ENCODE measurements at places on chromosomes 7 and 10.

DNA sequence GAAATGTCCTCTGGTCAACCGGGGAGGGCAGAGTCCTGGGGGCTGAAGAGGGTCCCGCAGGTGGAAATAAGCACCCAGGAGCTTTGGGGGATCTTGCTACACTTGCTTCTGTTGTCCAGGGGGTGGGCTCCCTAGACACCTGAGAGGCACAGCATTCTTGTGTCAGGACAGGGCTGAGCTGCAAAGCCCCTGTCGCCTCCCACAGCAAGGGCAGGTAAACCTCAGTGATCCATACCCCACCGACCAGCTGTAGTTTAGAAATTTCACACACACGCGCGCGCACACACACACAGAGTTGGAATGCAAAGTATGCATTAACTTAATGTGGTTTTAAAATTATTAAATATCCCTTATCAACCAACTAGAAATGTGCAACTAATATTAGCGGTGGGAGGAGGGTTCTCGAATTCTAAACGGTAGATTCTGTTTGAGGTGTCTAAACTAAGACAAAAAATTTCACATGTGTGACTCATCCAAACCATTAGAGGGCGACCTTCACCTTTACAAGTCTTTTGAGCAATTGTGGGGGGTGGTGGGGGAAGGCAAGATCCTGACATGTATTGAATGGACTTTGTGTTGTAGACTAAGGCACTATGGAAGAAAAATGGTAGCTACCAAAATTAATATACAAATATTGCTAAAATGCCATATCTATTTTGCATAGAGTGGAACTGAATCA is 34.3 kb upstream of the PTF1A start:
- DNase-seq: peak; percentile 44

GRCh38 chr7:120091807-120092206 is 181.2 kb upstream of the KCND2 start:
- no peak for DNase-seq

DNA sequence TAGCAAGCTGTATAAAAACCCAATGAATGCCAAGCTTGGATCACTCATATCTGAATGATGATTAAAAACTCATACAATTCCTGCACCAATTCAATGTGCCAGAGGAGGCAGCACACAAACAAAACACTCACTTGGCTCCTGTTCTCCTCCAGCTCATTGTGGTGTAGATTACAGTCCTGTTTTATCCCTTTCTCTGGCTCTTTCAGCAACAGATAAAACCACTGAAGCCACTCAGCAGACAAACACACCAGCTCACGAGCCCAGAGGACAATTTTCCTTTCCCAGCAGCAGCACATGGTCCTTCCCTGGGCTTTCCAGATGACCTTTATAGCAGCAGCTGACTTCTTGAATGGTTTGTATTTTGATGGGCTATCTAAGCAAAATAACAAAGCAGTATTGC is 107.3 kb upstream of the STARD3NL start:
- peak; percentile 47 for DNase-seq

- no peak for DNase-seq
These were observed 139.9 kb upstream of the PITRM1 start for GRCh38 chr10:3312403-3312940.

DNA sequence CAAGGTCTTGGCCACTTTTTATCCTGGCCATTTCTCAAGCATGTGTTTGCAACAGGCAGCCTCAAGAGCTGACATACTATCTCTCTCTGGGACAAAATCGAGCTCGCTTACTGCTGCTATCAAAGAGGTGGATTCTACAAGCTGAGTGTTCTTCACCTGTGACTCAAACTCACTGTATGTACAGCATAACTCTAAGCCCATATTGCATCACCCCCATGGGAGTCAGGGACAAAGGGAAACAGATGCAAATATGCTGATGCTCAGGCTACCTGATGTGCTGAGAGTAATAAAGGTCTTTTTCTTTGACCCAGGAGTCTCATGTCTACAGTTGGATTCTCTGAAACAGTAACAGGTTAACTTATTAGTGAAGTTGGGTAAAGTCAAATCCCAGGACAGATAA is 45.2 kb downstream of the PCLO start:
- no peak for DNase-seq

DNA sequence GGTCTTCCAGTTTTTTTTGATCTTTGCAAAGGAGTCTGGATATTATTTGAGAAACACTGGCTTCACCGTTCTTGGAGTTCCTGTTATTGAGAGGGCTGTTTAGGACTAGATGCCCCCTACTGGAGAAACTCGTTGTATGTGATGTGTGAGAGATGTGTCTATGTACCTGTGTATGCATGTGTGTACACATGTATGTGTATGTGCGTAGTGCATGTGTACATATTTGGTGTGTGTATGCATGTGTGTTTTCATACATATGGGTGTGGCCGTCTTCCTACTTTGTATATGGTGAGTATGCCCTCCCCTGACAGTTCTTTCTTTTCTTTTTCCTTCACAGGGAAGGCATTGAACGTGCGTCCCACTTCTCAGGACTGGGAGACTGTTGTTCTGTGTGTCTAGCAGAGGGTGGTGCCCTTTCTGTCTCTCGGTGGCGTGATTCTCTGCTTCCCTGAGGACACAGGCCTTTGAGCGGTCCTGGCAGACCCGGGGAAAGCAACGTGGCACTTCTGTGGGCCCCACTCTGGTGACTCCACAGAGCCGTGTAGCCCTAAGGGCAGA is 3.0 kb upstream of the CALHM3 start:
- DNase-seq: peak; percentile 18

- DNase-seq: peak; percentile 25
These were observed 102.7 kb downstream of the FAM53B start for GRCh38 chr10:124641282-124642087.

DNA sequence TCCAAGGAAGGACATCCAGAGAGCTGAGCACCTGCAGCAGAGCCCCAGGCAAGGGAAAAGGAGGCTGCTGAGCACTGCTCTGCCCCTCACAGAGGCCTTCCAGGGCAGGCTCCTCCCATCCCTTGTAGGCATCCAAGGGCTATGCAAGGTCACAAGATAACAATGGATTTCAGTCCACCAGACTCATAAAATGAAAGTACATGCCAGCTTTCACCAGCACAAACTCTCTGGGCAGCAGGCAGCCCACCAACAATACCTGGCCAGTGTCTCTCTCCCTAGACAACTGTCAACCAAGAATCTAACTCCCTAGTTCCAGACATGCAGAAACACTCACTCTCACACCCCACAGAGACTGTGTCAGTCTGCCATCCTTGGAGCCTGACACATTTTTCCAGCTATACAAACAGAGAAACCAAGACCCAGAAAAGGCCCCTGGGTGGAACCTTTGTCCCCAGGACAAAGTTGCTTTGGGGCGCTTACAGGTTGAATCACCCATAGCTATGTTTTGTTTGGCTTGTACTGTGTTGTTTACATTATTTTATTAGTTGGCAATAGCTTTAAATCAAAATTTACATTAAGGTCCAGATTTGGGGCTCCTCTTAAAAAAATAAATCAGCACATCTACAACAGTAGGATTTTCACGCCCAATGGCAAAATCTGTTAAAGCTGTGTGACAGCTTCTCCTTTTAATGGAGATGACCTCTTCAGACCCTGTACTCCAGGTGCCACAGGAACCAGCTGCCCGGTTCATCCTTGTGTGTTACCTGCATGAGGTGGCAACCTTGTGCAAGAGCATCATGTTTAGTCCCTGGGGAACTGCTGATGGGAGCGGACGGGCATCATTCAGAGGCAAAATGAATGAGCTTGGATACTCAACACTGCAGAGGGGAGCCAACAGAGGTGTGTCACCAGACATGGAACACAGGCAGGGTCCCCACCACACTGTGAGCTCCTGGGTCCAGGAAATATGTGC is 5.2 kb downstream of the GRID1 start:
- DNase-seq: no peak

DNA sequence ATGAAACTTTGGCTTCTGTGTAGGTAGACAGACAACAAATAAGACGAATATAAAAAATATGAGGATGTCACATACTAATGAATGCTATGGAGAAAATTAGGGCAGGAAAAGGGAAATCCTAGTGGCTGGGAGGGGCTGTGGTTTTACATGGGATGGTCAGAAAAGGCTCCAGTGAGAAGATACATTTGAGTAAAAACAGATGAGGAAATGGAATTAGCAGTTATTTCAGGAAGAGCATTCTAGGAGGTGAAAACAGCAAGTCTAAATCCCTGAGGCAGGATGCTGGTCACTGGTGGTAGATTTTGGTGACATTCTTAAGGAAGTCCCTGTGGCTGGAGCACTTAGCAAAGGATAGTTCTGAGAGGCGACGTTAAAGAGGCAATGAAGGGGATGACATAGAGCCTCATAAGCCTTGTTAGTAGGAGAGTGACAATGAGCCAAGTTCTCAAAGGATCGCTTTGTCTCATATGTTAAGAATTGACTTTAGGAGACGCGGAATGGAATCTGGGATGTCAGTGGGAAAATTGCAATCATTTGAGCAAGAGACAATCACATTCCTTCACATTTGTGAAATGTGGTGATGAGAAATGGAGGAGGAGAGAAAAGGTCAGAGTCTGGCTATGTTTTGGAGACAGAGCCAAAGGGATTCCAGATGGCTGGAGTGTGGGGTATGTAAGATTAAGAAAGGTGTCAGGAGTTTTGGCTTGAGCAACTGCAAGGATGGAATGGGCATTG is 384.7 kb upstream of the FZD8 start:
- DNase-seq: no peak

- DNase-seq: peak; percentile 7
These were observed 30.5 kb downstream of the SHTN1 start for GRCh38 chr10:116974456-116975005.

GRCh38 chr7:157397036-157397720 is 60.4 kb downstream of the DNAJB6 start:
- DNase-seq: no peak

GRCh38 chr7:93933156-93933555 is 11.6 kb downstream of the GNG11 start:
- DNase-seq: no peak

DNA sequence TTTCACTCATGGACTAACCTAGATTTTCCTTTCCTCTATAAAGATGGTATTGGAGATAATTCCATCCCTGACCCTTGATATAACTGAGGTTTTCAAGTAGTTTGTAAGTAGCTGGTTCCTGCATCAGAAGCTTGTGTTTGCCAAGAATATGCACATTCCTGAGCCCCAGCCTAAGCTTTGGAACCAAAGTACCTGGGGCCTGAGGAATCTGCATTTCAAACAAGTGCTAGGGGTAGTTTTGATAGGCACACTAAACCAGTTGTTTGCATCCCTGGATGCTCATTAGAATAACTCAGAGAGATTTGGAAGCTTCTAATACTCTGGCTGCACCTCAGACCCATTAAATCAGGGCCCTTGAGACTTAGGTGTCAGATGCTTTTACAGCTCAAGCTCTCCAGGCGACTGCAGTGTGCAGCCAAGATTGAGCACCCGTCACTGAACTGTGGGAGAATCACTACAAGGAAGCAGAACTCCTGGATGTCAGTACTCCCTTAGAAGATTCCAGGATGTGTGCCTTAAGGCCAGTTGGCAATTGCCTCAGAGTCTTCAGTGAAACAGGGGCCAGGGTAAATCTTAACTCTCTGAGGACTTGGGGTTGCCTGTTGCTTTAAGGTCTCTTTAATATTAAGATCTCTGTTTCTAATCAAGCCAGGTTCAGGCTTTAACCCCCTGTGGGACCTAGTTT is 565.0 kb downstream of the REEP3 start:
- no peak for DNase-seq

DNA sequence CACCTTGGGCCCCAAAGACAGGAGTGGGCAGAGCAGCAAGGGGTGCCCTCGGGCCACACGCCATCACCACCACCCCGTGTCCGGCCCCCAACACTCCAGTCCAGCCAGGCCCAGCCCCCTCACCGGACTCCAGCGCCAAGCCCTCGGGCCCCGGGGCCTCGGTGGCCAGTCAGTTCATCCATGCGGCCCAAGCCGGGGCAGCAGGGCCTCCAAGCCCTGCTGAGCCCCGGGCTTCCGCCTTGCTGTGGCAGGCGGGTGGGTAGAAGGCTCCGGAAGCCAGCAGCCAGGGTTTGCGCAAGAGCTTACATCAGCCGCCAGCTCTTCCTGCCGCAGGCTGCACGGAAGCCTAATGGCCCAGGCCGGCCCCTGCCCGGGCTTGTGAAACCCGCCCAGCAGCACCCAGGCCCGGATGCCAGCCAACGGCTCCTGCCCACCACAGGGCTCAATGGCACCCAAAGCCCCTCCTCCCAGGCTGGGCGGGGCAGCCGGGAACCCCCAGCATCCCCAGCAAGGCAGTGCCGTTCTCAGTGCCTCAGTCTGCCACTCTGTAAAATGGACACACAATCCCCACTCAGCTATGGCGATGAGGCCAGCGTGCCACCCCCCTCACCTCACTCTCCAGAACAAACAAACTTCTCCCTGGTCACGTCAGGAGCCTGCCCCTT is 26.5 kb downstream of the TNRC18 start:
- DNase-seq: no peak

DNA sequence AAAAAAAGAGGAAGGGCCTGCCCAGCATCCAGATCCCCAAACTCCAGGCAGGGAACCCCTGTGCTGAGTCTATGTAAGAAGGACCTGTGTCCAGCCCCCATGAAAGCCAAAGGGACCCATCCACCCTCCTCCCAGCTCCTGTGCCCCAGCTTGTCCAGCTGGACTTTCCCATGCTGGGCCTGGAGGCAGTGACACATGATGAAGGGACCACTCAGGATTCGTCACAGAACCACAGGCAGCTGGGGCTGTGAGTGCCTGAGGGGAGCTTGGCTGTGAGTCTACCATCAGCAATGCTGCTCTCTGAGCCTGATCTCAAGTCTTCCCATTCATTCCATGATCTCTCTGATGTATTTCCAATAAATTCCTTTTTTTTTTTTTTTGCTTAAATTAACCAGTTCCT is 36.2 kb upstream of the MNX1 start:
- no peak for DNase-seq

GRCh38 chr10:119478111-119478802 is 64.3 kb downstream of the RGS10 start:
- no peak for DNase-seq

- no peak for DNase-seq
These were observed 113.4 kb downstream of the GPR37 start for GRCh38 chr7:124652237-124652636.

DNA sequence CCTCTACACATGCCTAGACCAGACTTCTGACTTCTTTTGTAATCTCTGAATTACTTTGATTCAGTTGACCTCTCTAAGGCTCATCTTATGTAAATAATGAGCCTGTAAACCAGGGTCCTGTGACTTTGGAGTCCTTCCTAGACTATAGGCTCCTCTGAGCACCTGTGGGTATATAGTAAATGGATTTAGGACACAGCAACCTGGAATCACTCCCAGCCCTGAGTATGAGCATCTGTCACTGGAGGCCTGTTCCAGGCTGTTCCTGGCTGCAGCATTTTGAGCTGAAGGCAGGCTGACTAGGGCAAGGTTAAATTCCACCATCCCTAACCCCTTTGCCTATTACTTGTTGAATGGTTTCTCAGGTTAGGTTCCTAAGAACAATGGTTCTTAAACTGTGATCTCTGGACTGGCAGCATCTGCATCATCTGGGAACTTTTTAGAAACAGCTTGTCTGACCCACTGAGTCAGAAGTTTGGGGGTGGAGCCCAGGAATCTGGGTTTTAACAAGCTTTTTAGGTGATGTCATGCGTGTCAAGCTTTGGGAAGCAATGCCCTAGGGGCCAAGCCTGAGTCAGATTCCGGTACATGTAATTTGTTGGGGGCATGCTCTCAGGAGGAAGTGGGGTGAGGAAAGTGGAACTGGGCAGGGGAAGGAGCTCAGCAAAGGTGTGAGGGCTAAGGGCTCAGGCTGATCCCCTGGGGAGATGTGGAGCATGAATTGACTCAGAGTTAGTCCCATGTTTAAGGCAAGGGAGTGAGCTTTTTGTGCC is 28.2 kb downstream of the MINDY4 start:
- DNase-seq: no peak
